ENCODE measurements at places on chromosomes 12 and 14.

GRCh38 chr12:13243516-13244070 lies 47.1 kb downstream of the EMP1 start:
- DNase-seq: no peak

DNA sequence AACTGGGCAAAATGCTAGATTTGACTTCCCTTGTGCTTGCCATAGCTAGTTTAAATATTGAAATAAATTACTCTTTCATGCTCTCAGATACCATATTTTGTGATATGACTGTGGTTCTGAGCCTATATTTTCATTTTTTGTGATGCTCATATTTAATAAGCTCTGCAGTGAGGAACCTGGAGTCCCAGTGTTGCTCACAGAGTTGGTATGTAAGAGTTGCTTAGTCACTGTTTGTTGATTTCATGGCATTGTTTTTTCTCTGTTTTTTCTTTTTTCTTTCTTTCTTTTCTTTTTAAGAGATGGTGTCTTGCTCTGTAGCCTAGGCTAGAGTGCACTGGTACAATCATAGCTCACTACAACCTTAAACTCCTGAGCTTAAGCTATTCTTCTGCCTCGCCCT lies 750.5 kb upstream of the TMEM132C start:
- DNase-seq: no peak

- DNase-seq: no peak
Measured at GRCh38 chr12:111250251-111250881, 118.5 kb downstream of the PHETA1 start.

- DNase-seq: no peak
Measured at GRCh38 chr12:92110083-92110640, 35.5 kb downstream of the BTG1 start.

DNA sequence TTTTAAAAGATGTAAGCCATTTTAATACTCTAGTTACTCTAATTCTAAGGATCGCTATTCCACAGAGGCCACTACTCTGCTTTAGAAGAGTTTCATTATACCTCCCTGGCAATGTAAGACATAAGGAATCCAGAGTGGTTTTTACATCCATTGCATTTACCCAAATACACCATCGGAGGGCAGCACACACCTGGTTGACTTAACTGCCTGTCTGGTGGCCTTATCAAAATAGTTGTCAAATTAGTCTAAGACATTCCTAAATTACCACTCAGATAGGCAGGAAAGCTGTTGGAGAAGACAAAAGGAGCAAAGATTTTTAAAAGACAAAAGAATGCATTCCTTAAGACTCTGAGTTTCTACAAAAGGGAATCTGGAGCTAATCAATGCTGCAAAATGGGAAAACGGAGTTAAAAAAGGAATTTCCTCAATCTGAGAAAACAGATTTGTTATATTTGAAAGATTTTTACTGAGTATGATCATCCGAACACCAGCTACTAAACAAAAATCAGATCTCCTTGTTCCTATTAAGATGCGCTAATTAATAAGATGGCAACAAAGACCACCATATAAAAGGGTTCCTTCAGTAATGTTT lies 33.8 kb upstream of the FGD4 start:
- no peak for DNase-seq

GRCh38 chr12:62860020-62860419 lies 74.9 kb downstream of the PPM1H start:
- DNase-seq: no peak

- DNase-seq: no peak
Measured at GRCh38 chr12:123801573-123802178, 39.6 kb downstream of the DNAH10 start.

DNA sequence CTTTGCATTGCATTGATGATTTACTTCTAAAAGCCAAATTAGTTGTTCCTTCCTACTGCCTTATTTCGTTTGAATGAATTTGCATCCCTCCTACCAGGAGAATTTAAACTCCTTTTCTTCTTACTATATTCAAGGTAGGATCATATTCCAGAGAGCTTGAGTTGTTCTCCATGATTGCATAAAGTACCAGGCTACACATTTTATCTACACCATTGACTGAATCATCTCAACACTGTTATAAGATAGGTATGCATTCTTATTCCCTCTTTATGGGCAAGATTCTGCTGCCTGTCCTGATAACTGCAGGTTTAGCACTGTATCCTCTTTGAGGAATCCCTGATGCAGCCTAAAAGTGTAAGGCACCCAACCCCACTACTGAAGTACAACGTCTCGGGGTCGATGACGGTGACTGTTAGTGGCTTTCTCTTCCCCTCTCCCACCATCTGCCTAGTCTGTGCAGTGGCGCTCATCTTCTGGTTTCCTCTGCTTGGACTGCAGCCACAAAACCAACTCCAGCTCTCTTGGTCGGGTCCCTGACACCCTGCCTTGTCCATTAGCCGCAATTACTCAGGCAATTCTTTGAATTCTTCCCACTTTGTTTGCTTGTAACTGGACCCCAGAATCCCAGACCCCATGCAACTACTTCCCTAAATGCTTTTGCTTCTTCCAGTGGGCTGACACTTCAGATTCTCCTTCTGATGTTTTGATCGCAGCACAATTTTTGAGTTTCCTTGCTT lies 44.4 kb upstream of the STXBP6 start:
- DNase-seq: no peak

DNA sequence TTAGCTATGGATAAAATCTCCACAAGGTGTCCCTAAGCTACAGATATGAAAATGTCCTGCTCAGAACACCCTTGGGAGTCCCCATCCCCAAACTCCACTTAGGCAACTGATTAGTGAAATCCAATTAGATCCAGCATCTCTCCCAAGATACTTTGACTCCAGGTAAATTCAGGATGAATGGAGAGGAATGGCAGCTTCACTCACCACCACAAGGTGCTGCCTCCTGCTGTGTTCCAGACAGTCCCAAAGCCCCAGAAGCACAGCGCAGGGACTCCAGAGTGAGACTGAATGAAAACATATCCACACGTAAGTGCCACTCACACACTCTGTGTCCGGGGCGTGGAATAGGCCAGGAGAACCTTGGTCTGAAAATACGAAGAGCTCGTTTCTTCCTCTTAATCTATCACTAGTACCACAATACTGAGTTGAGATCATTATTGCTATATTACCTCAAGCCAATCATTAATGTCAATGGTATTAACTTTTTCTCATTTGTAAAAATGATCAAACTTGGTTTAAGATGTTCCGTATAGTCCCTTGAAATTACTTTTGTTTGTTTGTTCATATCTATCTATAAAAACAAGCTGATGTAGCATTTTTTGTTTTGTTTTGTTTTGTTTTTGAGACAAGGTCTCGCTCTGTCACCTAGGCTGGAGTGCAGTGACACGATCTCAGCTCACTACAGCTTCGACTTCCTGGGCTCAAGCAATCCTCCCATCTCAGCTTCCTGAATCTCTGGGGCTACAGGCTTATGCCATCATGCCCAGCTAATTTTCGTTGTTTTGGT lies 70.0 kb upstream of the BICD1 start:
- DNase-seq: no peak

DNA sequence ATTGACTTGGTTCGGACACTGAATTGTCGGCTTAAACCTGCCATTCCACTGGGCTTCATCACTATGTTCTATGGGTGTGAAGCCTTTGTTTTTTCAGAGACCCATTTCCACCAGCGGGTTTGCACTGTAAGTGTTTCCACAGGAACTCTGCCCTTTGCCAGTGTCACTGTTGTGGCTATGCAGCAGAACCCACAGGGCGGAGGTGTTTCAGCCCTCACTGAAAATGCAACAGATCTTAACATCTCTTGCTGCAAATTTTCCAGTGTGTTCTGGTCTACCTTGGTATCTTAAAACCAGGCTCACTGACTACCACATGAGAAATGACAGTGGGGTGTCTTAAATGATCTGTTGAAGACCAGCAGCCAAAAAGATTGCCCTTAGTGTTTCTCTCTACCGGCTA lies 21.1 kb downstream of the PRKCH start:
- no peak for DNase-seq

- DNase-seq: peak; percentile 37
Measured at GRCh38 chr12:47910486-47910885, 5.7 kb upstream of the VDR start.

DNA sequence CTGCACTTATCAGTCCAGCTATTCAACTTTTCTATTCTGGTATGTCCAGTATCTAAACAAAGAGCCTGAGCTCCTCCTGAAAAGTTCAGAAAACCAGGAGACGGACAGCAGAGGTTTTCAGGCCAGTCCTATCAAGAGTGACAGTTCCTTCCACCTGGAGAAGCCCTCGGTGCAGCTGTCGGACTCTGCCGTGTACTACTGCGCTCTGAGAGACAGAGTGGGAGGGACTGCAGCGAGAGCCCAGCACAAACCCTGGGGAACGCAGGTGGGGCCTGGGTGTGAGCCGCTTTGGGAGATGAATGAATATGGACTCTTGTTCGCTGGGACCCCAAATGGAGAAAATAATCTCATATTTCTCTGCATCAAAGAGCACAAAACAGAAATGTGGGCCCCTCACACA lies 329.8 kb upstream of the OR4E1 start:
- no peak for DNase-seq

DNA sequence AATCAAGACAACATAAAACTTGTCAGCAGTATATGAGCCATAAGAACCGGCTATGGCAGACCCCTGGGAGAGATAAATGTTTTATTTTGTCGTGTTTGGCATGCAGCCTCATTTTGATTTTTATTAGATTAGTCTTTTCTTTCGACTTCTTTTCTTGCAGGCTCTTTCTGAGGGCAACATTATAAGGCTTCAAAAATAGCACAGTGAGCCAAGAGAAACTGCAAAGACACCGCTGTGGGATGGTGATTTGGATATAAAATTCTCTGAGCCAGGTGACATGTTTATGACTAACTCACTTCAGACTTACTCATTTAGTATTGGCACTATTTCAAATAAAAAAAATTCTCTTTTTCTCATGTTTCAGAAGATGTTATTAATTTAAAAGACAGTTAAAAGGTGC lies 96.8 kb upstream of the PKP2 start:
- no peak for DNase-seq

- no peak for DNase-seq
Measured at GRCh38 chr14:36718216-36718615, 56.6 kb downstream of the PAX9 start.

GRCh38 chr12:26231470-26231869 lies 36.1 kb downstream of the SSPN start:
- no peak for DNase-seq

DNA sequence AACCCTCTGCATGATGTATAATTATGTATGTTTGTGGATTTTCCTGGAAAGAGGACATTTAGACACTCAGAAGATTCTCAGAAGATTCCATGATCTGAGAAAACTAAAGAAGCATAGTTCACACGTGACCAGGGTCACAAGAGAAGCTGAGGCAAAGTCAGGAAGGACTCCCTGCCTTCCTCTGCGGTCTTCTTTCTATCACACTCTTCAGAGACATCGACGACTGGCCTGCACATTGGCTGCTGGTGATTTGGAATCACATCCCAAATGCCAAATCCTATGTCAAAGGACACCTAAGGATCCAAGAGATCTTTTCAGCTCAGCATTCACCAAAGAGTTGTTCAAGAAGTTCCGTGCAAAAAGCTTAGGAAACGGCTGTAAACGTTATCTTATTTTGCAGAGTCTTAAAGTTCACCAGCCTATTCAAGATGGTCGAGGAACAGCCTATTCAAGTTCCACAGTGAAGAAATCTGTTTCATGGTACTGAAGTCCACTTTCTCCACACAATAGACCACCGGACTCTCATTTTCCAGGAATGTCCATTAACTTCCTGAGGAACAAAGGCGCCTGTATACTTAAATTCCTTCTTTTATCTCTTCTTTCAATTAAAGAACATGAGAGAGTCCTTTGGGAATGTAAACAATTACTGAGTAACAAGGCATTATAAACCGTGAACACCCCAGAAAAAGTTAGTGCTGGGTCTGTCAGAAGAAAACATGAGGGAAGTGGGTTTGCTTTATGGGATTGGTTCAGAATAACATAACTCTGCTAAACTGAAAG lies 42.1 kb downstream of the IGF1 start:
- no peak for DNase-seq

DNA sequence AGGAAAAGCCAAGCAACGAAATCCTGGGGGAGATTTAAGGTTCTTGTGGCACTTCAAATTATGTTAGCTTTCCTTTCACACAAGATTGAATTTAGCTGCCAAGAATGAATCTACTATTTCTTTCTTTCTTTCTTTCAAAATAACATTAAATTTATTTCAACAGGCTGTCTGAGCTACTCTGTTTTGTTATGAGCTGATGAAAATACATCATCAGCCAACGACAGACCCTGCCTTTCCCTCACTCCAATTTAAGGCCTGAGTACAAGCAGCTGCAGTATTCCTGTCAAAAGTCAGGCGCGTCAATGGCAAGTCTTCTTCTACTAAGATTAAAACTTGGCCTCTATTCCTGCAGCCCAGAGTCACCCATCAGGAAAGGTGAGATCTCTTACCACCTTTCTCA lies 347.7 kb upstream of the FLRT2 start:
- DNase-seq: no peak

DNA sequence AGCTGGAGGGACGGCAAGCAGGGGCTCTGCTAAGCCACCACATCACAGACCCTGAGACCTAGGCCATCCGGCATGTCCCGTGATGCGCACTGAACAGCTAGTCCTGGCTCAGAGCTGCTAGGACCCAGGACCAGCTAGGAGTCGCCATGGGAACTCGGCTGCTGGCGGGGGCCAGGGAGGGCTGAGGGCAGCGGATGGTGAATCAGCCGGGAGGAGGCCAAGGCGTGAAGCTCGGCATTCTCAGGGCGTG lies 5.1 kb downstream of the AHNAK2 start:
- DNase-seq: no peak

- DNase-seq: no peak
Measured at GRCh38 chr12:17642340-17642650, 447.7 kb downstream of the RERGL start.

GRCh38 chr14:36626151-36626550 lies 35.5 kb upstream of the PAX9 start:
- DNase-seq: no peak

DNA sequence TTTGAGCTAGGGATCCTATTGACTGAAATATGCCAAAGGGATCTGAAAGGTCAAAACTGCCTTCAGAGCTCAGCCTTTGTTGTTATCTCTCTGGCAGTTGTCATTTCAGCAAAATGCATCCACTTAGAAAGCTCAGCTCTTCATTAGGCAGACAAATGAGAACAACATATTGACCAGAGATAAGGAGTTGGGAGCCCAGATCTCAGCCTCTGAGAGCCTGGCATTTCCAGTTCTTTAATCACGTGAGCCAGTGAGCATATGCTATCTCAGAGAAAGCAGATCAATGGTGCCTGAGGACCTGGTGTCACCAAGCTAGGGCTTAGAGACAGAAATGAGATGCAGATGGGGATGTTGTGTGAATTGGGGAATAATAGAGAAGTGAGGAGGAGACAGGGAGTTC lies 101.1 kb downstream of the DAD1 start:
- DNase-seq: no peak

DNA sequence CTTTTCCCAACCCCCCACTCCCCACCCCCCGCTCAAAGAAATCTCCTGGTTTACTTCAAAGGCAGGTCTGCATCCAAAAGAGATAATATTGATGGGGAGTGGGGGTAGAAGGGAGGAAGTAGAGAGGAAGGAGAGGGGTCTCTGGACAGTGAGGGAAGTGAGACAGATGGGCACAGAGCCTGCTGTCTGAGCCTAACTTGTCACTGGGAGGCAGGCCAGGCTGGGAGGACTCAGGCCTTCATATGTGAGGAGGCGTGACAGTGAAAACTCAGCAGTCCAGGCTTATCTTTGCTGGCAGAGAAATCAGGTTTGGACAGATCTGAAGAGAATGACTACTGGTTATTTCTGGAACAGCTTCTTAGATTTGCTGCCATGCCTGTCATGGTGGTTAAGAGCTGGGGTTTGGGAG lies 192.3 kb downstream of the NUAK1 start:
- no peak for DNase-seq

GRCh38 chr14:37018571-37019240 lies 153.7 kb downstream of the SLC25A21 start:
- no peak for DNase-seq
